ENCODE measurements at places on chromosomes 4 and X. TPM values are rescaled to one million over a fixed set of nuclear protein-coding genes. Genes with fewer than 3 reads are reported as not detected.

The MAGEA1 gene
- total RNA-seq: not detected

The F9 gene
- total RNA-seq: 0.08 TPM

The BCORL1 gene
- total RNA-seq: 6.1 TPM

The STX18 gene
- total RNA-seq: 25.5 TPM

DNA sequence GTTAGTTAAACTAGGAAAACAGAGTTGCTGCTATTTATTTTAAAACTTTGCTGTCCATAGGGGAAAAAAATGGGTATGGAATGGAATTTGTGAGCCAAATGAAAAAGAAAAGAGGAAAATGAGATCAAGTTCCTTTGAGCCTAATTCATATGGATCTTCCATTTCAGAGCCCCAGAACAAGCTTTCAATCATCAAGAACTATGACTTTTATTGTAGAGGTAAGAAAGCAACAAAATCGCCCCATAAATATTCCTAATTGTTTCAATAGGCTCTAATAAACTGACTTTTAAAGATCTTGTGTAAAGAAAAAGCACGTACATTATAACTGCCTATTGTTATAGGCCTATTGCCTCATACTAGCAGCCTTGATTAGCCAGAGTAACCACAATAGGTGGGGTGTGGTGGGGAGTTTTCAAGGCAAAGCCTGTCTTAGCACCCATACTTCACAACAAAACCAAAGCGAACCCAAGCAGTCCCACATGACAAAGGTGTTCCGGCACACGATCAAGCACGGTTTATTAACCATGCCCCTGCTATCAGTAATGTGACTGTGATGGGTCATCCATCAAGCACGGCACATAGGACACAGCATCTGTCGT is 44.4 kb downstream of the RBM47 start:
- DNase-seq: no peak

- no peak for DNase-seq
Measured at GRCh38 chr4:20552004-20552403, 148.3 kb upstream of the PACRGL start.

DNA sequence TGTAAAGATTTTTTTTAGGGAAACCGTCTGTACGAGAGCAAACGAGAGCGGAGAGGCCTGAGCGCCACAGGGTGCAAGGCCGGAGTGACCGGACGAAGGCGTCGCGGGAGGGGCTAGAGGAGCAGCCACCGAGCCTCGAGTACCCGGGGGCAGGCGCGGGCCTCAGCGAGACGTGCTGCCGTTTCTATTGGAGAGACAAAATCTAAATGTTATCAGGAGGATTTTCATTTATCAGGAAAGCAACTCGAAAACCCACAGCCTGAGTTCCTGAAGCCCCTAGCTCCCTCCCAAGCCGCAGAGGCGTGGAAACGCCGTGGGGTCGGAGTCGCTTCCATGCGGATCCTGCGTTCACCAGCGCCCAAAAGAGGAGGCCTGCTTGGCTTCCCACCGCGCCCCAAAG is 194.3 kb downstream of the MGST2 start:
- DNase-seq: no peak

DNA sequence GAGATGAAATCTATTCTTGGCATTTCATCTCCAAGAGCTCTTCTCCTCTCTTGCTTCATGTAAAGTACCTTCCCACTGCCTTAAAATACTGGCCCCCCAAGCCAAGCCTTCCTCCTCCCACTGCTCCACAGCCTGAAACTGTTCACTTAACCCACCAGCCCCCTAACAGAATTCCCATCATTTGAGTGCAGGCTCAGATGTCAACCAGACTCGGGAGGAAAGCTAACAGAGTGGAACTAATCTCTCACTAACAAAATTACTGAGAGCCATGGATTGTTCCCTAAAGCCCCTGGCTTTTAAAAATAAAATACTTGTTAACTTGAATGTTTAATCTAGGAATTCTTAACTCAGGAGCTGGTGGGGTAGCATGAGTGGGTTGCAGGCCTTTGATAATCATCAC is 7.1 kb upstream of the DCUN1D4 start:
- no peak for DNase-seq

DNA sequence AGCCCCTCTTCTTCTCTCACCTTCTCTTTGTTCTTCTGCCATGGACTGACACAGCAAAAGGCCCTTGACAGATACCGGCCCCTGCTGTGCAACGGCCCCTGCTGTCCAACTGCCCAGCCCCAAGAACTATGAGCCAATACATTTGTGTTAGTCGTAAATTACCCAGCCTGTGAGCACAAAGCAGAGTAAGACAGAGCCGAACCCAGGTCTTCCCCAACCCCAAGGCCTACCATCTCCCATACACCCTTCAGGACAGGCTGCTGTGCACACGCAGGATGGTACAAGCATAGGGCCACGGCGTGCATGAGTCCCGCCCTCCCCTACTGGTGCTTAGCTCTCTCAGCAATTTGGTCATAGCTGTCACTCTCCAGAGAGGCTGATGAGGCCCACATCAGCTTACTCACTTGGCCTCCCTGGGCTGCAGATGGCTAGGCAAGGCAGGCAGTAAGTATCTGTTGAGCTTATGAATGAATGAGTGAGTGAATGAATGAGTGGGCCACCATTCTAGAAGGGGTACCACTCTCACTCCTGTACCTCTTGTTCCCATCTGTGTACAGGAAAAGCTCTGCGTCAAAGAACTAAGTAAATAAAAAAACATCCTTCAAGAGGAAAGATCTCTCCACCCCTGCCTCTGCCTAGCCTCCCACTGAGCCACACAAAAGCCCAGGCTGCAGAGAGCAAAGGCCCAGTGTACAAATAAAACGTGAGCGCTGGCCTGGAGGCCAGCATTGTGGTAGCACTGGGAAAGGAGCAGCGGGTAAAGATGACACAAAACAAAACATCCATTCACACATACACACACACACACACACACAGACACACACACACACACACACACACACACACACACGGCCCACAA is 13.9 kb downstream of the WDR1 start:
- DNase-seq: no peak

- DNase-seq: no peak
Measured at GRCh38 chr4:142353149-142353738, 492.9 kb downstream of the INPP4B start.
